AG20443 (cell line): ENCODE measurements at places on chromosomes 11 and 22.

GRCh38 chr11:104148074-104148473 is 15.9 kb downstream of the PDGFD start:
- DNase-seq: peak; percentile 45

DNA sequence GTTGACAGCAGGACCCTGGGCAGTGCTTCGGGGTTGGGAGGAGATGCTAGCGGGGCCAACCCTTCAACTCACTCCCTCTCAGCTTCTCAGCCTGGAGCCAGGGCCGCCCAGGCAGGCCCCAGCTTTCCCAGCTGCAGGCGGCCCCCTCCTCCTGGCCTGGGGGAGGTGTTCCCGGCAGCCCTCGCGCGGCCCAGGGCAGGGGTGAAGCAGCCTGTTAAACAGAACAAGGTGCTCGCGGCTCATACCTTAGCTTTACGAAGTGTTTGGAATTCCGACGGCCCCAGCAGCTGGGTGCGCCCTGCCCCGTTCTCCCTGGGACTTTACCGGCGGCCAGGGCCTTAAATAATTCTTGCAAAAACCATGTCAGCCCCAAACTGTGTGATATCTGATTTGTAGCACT is 17.2 kb downstream of the MRPL23 start:
- no peak for DNase-seq

- DNase-seq: no peak
Observed at GRCh38 chr11:132405728-132406127, 1035.3 kb downstream of the NTM start.

DNA sequence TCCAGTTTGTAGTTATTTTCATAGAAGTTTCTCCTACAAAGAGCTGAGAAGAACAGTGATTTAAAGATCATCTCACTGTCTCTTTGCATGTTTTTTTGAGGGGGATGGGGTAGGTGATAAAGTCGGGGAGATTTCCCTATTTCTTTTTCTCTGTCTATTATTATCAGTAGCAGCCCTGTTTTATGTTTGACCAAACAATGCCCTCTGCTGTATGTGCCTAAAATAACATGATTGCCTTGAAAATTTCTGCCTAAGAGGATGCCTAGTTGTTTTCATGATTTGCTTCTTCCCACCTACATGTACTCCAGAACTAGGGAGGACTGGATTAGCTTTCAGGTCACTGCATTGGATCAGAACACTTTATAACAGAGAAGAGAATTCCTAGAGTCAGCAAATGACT is 1330.2 kb downstream of the LRRC4C start:
- no peak for DNase-seq

DNA sequence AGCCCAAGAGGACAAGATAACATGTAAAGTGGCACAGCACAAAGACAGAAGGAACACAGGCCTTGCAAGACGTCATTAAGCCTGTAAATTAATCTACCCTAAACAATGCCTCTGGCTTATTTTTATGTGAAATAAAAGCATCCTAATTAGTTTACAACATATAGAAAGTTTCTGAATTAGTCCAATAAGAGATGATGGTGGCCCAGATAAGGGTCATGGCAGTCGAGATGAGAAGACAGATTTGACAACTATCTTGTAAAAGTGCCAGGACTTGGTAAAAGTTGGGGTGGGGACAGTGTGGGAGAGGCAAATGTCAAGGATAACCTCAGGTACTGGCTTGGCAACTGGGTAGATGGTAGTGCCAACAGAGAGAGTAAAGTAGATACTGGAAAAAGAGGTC is 13.6 kb downstream of the XRRA1 start:
- DNase-seq: no peak

DNA sequence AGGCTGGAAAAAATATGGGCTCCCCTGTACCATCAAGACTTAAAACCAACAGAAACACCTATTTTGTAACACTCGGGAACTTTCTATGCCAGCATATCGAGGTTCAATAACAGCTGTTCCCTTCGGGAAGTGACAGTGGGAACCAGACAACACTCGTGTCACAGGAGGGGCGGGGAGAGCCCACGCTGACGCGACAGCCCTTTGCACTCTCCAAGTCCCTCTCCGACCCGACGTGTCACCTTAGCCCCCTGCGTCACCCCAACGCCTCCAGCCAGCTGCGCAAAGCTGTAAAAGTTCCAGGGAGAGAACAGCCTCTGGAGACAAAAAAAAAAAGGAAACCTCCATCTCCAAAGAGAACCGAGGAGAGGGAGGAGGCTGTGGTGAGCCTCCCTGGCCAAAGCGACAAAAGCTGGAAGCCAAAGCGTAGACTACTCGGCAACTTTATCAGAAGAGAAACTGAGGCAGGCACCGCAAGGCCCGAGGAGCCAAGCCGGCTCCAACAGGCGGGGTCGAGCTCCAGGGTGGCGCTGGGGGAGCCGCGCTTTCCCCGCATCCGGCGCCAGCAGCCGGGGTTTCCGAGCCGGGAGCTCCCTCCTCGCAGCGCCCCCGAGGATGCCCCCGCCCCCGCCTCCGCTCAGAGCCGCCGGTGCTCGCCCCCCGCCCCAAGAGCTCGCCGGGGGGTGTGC is 751 bp downstream of the ARFGAP3 start:
- peak; percentile 49 for DNase-seq

DNA sequence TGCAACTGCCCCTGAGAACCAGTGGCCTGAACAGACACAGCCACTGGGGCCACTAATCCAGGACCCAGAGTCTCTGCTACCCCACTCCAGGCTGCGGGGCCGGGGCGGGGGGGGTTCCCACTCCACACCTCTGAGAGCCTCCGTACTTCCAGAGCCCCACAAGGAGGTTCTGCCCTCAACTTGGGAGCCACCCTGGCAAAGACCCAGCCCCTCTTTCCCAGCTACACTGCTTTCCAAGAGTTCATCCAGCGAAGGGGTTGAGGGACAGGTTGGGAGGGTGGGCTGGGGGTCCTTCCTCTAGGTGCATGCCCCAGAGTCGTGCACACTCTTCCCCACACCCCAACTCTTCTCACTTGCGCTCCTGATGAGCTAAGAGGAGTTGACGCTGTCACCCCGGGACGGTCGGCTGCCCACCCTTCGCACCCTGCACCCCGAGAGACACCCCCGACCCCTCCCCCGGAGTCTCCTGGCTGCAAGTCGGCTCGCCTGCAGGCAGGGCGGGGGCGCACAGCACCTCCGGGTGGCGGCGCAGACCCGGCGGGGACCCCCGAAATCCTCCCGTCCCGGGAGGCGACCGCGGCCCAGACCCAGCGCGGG is 531 bp downstream of the RAB3IL1 start:
- DNase-seq: no peak

DNA sequence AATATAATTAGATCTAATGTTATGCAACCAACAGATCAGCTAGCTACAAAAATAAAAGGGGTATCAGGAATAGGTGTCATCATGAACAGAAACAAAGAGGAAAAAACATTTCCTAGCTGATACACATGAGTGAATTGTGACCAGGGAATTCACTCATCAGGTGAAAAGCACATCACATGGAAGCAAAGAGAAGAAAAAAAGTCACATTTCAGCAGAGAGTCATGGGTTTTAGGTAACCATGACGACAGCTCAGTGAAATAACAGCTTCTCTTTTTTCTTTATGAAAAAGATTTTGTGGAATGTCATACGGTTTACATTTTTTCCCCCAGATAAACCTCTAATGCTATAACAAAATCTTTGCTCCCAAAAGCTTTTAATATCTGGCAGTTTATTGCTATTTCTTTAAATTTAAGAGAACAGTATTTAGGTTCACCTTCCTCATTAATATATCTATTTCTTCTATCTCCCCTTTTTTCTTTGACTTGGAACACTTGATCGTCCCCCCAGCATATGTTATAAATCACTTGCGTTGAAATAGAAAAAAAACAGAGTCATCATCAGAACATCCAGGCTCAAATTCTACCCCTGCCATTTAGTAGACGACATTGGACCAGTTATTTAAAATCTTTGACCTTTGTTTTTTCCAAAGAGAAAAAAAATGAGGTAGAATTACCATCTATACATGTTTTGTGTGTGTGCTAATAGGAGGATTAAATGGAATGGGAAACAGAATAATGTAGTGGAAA is 5.3 kb downstream of the TYR start:
- DNase-seq: peak; percentile 25

- DNase-seq: no peak
Observed at GRCh38 chr22:29211066-29211465, 5.4 kb downstream of the EMID1 start.

DNA sequence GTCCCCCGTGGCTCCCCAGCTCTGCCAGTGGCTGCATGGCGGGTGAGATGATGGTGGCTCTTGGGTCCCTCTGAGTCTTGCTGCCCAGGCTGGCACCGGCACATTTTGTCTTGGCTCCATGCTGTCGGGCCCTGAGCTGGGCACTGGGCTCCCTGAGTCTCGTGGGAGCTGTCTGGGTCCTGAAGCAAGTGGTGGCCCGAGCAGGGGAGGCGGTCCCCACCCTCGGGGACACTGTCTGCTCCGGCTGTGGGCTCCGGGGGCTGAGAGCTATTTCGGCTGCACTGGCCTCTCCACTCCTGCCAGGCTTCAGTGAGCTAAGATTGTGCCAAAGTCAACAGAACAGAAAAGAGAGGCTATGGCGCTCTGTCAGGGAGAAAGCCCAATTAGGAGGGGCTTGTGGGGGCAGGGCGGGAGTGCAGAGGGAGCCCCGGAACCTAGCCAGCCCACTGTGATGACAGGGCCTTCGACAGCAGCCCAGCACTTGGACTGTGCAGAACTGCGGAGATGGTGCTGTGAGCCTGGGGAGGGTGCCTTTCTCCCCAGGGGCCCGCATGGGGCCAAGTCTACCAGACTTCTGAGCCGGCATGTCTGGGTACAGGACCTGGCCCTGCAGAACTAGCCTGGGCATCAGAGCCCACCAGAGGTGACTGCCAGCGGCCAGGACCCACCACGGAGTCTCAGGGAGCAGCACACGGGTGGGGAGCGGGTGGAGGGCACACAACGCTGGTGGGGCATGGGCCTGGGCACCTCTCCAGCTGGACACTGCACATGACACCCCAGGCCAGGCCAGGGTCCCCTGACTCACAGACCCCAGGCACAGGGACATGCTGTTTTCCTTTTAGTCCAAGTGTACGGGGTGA is 38.0 kb downstream of the RTN4R start:
- DNase-seq: no peak

GRCh38 chr11:57801183-57801485 is 39.5 kb downstream of the CTNND1 start:
- no peak for DNase-seq

DNA sequence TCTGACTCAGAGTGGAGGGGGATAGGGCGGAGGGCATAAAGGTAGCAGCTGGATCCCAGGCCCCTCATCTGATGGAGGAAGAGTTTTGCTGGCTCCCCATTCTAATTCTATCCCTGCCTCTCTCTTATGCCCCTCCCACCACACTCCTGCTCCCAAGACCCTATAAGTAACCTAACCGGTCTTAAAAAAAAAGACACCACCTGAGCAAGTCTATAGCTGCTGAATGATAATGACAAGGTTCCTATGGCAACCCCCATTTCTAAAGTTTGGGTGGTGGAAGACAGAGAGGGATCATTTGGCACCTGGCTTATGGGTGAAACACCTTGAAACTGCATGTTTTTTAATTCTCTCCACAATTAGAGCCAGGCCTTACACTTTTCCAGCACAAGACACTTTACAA is 69.6 kb downstream of the LARGE1 start:
- DNase-seq: no peak

DNA sequence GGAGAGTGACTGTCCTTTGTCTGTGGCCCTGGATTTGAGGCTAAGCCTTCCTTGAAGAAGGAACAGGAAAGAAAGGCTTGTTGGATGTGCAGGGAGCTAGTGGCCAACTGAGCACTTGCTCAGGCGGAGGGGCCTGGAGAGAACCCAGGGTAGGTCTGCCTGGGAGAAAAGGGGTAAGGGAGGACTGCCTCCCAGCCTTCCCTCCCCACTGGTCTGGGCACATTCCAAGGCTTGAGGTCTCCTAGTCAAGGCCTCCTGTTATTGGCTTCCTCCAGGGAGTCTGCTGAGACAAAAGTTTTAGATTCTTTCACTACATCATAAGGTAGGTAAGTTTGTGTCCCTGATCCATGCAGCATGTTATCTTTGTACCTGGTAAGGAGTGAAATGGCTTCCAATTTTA is 15.2 kb downstream of the KCNQ1OT1 start:
- DNase-seq: no peak

- no peak for DNase-seq
Observed at GRCh38 chr11:76861490-76861953, 804 bp downstream of the ACER3 start.

- DNase-seq: no peak
Observed at GRCh38 chr22:37146051-37146385, 3.7 kb downstream of the IL2RB start.

DNA sequence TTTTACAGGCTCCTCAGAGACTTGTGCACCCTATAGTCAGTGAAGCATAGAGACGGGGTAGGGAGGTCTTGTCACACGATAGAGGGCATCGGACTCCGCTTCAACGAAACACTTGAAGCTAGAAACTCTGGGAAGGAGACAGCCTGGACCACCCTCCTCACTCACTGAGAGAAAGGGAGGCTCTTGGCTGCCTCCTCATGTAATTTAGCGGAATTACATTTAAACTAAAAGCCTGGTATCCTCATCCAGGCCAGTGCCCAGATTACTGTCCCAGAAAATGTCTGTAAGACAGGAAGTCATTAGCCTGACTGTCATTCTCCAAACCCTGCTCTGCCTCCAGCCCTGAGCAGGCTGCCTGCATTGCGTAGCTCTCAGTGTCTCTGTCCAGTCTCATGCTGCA is 36.0 kb downstream of the TTLL1 start:
- DNase-seq: no peak

DNA sequence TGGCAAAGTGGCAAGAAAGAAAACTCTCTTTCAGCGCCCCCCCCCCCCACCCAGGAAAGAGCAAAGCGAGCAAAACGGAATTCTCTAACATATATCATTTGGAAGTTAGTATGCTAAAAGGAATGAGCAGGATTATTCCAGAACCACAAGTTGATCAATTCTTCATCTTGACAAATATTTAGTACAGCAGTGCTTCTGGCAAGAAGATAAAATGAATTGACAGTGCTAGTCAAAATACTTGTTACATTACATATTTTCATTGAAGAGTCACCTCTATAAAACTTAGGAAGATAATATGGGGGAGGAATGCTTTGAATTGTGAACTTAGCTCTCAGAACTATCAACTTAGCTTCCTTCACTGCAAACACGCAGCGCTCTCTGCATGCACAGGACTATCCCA is 377.4 kb downstream of the DYNC2H1 start:
- no peak for DNase-seq

- DNase-seq: peak; percentile 46
Observed at GRCh38 chr22:30636226-30637077, 871 bp downstream of the SLC35E4 start.
